ENCODE measurements at places on chromosomes 1 and 21.

DNA sequence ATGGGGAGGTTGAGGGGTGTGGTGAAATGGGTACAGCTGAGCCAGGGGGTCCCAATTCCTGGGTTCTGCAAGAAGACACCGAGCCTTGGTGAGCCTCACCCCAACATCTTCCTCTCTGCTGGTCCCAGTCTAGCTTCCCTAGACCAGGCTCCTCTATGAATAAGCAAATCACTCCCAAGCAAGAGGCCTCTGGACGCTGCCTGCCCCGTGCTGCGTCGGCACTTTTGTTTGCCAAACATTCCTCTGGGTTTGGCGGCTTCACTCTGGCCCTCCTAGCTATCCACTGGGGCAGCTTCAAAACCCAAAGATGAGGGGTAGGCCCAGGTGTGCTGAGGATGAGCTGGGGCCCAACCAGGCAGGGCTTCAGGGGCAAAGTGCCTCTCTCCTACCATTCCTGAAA lies 137.1 kb upstream of the CD34 start:
- no peak for DNase-seq

DNA sequence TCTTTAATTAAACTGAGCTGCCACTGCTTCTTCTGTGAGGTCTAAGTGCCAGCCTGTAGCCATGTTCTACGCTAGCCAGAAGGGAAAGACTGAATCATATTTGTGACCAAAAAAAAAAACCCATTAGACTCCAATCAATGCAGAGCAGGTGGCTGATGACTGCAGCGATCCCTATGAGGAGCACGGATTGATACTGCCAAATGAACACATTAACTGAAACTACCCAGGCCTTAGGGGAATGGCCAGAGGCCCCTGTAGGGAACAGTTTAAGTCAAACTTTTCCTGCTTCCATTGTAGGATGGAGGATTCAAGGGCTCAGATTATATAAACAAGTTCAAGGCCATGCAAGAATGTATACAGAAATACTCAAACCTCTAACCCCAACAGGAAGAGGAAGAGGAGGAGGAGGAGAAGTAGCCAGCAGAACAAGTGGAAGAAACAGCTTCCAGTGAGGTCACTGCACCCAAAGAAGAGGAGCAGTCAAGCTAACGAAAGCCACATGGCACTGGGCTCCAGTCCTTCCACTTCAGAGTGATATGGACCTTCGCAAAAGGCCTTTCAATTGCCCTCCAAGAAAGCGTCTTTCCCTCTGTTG lies 328.3 kb downstream of the SMYD3 start:
- DNase-seq: no peak

GRCh38 chr1:221635305-221635704 lies 106.6 kb downstream of the DUSP10 start:
- DNase-seq: no peak

DNA sequence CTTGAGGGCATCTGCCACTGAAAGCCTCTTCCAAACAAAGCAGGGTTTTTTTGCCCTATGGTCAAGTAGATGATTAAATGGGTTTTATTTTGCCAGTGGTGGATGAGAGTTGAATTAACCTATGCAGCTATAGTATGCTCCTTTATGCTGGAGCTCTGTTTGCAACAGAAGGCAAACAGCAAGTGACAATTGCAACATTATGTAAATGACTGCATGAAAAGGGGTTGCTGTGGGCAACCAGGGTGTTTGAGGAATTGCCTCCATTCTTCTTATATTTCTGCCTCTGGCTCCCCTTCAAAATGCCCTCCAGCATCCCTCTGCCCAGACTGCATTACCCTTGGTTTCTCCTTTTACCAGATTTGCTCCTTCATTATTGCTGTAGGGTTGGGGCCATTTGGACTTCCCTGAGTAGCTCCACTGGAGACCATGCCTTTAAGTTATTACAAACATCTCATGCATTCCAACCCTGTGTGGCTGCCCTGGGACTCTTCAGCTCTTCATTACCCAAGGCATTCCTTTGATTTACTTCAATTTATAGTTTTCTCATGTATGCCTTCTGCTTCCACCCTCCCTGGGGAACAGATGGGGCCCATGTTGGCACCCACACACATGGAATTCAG lies 398.4 kb downstream of the PRDM2 start:
- DNase-seq: no peak

GRCh38 chr1:184399192-184399847 lies 12.5 kb downstream of the C1orf21 start:
- no peak for DNase-seq

DNA sequence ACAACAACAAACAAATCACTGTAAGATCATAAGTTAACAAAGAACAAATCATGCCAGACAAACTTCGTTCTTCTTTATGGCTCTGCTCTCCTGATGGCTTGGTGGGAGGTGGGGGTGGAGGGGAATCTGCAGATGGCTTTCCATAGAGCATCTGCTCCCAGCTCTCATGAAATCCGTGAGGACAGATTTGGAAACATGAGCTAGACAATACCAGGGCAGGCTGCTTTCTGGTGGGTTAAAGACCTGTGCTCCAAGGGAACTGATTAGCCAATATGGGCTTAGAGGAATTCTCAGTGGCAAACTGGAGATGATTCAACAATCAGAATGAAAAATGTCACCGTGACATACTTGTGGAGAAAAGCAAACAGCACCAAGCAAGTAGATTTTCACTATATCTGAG lies 69.4 kb upstream of the TLR5 start:
- DNase-seq: no peak

GRCh38 chr1:204692841-204693356 lies 7.4 kb upstream of the LRRN2 start:
- no peak for DNase-seq

DNA sequence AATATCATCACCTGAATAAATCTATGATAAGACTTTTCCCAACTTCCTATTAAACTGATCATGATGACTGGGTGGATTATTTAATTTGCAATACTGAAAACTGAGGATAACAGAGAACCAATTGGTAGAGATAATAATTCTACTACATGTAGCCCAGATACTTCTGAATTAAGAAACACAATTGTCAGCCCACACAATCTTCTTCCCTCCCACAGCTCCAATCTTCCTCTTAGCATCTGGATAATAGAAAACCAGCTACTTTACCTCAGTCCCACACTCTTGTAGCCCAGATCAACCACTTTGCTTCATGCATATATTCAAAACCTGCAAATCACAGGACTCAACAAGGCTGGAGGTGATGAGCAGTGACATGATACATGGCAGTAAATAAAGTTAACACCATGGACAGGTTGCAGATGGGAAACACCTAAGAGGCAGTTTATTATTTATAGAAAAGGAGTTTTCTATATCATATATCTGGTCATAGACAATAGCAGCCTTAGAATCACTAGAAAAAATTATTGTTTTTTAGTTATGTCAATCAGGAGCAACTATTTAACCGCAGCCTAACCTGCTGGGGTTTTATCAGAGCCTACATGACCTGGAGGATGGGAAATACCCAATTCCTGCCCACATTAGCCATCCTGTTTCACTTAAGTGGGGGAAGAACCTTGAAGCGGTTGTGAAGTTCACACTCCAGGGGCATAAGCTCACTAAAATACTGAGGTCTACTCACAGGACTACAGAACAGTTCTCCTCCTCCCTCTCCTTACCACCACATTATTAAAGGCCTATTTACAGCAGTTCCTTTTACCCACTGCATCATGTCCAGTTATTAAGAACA lies 16.7 kb downstream of the FRRS1 start:
- DNase-seq: no peak

DNA sequence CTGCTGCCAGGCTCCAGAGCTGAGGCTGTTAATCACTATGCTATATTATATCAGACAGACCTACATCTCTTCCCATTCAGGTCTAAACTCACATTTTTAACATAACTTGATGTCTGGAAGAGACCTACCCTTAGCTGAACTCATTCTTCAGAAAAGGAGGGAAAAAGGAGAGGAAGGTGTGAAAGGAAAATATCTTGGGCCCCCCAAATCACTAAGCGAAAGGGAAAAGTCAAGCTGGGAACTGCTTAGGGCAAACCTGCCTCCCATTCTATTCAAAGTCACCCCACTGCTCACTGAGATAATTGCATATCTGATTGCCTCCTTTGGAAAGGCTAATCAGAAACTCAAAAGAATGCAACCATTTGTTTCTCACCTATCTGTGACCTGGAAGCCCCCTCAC lies 222.2 kb downstream of the ASTN1 start:
- no peak for DNase-seq

GRCh38 chr1:232704694-232705680 lies 75.1 kb upstream of the SIPA1L2 start:
- DNase-seq: no peak

- DNase-seq: no peak
These were observed 152.4 kb downstream of the LEPR start for GRCh38 chr1:65572701-65573421.

DNA sequence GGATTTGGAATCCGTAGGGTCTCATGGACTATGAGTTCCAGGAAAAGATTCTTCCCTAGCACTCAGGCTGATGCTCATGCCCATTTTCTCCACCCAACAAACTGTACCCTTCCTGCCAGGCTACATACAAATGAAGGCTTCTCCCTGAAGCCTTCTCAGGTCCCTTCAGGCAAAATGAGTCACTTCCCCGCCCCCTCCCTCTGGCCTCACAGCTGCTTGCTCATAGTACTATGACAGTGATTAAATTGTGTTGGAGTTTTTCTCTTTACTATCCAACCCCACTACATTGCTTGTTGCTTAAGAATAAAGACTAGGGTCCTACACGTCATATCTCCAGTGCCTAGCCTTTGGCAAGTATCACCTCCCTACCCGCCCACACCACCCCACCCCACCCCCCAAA lies 207.6 kb upstream of the NFIA start:
- no peak for DNase-seq

GRCh38 chr1:53655931-53656746 lies 82.8 kb downstream of the GLIS1 start:
- no peak for DNase-seq

DNA sequence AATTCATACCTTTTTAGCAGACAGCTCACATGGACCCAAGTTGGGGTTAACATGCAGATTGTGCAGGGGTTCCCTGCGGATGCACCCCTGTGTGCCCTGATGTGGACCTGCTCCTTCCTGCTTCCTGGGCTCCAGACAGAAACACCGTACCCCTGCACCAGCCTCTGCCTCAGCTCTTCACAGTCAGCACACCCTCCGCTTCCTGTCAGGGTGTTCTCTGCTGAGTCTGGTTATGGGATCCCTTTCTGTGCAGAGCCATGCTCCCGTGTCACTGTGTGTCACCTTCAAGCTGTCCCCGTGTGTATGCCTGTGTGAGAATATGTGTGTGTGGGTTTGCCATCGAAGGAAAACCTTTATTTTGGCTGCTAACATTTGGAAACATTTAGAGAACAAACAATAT lies 48.7 kb upstream of the KCNJ15 start:
- DNase-seq: no peak

DNA sequence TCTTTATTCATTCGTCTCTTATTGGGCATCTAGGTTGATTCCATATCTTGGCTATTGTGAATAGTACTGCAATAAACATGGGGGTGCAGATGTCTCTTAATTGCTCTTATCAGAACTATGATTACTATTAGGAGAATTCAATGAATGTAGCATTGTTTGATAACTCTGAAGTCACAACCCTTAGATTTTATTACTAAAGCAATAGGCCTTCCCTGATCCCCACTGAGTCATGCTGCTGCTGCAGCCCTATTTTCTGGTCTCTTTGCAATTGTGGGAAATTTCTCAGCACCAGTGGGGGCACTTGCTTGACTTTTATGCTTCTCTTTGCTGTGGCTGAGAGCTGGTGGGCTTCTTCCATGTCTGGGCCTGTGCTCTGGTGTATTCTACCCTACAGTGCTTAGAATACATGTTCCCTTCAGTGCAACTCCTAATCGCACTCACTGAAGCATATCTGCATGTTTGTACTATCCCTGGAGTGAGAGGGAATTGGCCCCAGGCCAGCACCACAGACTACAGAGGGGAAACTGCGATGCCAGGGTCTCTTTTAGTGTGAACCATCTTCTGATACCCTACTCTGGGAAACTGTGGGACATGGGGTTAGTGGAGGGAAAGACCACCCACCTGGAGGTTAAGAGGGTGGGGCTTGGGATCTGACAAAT lies 52.2 kb upstream of the ROR1 start:
- no peak for DNase-seq

- no peak for DNase-seq
These were observed 21.0 kb downstream of the S100A10 start for GRCh38 chr1:151972542-151973248.

DNA sequence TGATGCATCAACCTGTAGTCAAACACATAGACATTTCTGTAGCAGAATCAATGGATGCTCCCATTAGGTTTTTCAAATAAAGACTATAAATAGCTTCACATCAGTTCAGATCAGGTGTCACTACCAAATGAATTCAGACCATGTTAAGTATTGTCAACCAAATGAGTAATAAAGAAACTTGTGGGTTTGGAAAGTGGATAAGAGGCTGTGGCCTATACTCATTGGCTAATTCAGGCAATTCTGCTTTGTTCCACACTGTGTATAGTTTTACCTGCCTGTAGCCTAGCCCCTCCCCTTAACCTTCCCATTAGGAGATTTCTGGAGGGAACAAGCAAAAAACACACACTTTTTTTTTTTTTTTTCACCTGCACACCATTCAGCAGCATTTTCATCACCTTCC lies 321.2 kb downstream of the HLX start:
- DNase-seq: no peak

GRCh38 chr1:242847390-242847993 lies 323.0 kb upstream of the PLD5 start:
- DNase-seq: no peak

DNA sequence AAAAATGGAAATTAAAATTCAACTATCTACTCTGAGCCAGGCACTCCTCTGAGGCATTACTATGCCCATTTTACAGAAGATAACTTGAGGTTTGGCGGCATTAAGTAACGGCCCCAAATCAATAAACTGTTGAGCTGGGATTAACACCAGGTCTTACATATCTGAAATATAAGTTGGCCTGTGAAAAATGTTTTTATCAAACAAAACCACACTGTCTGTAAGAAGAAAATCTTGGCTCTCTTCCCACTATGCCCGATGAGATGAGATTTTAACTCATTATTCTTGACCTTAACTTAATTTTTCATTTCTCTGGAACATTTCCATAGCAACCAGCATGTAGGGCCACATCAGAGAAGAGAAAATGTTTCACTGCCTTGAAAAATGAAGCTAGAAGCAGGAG lies 21.8 kb downstream of the RC3H1 start:
- DNase-seq: no peak

- DNase-seq: no peak
These were observed 291.2 kb upstream of the RUNX1 start for GRCh38 chr21:35340273-35340672.

DNA sequence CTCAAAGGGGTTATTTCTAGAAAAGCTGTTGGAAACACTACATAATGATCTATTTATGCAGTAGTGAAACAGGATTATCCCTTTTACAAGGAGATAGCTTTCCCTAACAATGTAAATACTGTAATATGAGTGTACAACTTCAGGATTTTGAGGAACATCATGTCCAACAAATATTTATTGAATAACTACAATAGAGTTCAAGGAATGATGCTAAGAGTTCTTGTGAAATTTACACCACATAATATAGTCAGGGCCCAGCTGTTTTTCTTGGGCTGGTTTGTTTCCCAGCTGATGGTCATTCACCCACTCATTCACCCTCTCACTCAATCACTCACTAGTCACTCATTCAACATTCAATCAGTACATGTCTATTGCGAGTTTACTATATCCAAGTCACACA lies 12.3 kb upstream of the LYPLAL1 start:
- DNase-seq: no peak
